ENCODE measurements at places on chromosomes 16 and 17.

DNA sequence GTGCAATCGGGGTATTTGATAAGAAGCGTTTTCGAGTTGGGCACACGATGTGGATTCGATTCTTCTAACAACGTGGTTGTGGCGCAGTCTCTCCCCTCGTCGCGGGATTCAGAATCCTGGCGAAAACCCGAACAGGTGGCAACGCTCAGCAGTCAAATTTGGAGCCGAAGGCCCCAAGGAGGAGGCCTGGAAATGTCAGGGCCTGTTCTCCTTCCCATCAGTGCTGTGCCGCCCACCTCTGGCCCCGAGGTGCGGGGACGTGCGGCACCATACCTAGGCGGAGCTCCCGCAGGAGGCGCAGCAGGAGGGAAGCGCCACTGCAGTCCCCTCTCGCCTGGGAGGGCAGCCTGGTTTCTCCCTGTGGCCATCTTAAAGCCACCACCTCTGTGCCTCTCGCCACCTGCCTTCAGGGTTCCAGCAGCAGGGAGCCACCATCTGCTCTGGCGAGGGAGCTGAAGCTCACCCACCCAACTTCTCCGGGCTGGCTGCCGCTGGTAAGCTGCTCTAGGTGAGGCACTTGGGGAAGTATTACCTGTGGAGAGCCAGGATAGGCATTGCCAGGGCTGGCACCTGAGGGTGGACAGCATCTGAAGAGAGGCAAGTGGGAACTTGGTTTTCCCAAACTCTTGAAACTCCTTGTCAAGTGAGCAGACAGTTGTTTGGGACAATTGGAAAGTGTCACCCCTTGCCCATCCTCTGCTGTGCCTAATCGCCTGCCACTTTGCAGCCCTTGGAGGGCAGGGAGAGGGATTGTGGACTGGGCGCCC lies 2.6 kb upstream of the AATF start:
- DNase-seq = no peak

DNA sequence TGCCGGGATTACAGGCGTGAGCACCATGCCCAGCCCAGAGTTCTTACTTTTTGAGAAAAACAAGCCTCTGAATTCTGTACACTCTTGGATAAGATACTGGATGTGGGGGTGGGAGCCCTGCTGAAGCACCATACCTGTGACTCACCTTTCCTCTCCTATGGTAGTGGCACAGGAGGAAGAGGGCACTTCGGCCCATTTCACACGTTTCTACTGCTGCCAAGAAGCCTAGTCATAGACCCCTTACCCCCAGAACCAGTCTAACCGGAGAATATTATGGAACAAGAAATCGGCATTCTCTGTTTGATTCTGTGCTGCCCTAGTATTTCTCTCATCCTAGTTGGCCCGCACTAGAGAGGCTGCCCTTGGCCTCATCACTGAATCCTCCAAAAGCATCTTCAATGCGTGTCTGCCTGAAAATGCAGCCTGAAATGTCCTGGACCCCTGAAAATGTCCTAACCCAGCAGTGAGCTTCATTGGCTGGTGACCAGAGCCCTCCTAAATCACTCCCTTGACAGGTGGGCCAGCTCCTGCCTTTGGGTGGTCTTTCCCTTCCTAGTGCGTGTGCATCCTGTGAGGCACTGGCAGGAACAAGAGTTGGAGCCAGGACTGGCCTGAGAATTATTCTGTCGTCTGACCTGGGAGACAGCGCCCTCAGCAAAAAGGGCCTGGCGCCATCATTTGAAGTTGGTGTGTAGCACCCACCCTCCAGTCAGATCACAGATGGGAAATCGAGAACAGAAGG lies 37.9 kb downstream of the NDEL1 start:
- DNase-seq = no peak

- peak; percentile 12 for DNase-seq
Observed at GRCh38 chr16:53022374-53022773, 30.3 kb downstream of the CHD9NB start.

DNA sequence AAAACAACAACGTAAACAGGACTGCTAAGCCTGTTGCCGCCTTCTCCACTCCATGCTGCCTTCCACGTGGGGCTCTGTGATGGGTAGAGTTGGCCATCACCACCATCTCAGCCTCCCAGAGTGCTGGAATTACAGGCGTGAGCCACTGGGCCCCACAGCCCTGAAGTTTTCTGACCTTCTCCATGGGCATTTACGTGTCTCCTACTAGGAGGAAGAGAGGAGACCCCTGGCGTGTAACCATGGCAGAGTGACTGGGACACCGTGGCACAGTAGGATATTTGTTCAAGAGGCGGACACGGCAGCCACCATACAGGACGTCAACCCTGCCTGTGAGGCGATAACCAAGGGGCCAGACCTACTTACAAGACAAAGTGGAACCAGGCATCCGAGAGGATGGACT lies 31.1 kb downstream of the TRPV3 start:
- DNase-seq = no peak

DNA sequence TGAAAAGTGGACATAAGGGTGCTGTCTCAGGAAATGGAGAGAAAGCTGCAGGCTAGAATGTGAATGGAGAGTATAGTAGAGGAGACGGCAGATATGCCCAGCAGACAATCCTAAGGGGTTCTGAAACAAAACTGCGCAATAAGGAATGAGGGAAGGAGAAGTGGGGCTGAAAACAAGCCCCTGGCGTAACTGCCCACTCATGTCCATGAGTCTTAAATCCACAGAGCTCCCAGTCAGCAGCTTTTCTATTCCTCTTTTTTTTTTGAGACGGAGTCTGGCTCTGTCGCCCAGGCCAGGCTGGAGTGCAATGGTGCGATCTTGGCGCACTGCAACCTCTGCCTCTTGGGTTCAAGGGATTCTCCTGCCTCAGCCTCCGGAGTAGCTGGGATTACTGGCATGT lies 5.9 kb downstream of the STRADA start:
- no peak for DNase-seq
